Adrenal gland (tissue), 19 donors: ENCODE measurements at places on chromosomes 13 and 19. TPM values are rescaled to one million over a fixed set of nuclear protein-coding genes. Genes with fewer than 3 reads are reported as not detected.

DNA sequence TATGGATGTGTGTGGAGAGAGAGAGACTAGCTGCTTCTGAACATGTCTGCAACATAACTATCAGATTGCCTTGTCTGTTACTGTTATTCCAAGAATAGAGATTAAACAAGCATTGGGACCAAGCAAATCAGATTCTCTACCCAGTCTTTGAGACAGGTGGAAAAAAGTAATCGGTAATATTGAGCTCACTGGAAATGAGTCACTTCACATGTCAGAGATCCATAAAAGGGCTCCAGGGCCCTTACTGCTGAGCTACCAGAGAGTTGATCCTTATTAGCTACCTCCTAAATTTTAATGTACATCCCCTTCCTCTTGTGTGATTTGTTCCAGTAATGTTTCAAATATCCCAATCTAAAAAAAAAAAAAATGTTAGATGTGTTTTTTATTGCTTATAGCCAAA is 2118.0 kb downstream of the PCDH9 start:
- DNase-seq, result no peak

- DNase-seq, result no peak
These were observed 1.7 kb upstream of the IFT88 start for GRCh38 chr13:20565115-20565736.

DNA sequence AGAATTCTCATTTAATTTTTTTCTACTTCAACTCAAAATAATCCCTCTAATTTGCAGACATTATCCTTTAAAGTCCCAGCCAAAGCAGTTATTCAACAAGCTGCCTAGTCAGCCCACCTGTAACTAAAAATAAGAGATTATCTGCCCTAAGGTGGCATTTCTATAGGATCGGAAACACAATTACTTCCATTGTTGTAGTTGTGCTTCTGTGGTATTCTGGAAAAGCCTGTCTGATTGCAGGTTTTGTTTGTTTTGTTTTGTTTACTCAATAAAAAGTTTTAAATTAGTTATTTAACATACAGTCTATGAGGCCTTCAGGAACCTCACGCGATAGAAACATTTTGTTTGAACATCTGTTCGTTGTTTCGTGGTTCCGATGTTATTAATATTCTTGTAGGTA is 101.0 kb downstream of the ZIC5 start:
- DNase-seq, result no peak

DNA sequence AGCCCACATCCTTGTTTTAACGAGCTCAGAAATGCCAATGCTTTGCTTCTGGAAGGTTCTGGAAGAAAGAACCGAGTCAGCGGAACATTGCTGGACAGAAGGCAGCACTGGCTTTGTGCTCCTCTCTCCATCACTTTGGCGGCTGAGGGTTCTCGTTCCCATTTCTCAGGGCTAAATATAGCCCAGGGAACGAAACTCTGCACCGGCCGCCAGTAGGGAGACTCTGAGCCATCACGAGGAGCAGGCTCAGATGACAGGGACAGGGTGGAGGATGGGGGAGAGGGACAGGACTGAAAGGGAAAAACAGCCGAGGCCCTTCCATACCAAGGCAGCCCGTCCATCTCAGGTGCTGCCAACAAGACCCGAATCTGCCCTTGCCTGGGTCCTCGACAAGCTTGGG is 166.4 kb downstream of the CACNA1A start:
- peak; percentile 1 for DNase-seq

The OR7C1 gene
- total RNA-seq, result 4.7 TPM

DNA sequence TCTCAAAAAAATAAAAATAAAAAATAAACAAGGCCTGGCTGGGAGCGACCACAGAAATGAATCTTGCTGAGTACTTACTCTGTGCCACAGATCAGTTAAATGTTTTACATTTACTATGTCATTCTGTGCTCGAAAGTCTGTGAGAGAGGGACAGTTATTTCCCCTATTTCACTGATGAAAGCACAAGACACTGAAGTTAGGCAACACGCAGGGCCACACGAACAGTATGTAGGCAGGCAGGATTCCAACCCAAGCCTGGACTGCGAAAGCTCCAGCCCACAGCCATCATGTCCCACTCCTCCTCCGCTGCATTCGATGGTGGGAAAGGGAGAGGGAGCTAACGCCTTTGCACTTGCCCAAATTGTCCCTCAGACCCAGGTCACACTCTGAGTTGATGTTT is 34.2 kb downstream of the RUBCNL start:
- peak; percentile 42 for DNase-seq

DNA sequence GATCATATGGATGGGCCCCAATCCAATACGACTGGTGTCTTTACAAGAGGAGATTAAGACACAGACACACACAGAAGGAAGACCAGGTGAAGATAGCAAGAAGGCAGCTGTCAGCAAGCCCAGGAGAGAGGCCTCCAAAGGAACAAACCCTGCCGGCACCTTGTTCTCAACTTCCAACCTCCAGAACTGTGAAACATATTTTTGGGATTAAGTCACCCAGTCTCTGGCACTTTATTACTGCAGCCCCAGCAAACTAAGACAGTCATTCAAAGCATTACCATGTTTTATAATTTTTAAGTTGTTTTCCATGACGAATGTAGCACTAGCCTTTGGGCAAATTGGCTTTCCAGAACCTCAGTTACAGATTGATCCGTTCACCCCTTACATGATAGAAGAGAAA is 11.3 kb downstream of the STARD13 start:
- DNase-seq, result no peak

The TSSK6 gene
- 0.95 TPM for total RNA-seq

DNA sequence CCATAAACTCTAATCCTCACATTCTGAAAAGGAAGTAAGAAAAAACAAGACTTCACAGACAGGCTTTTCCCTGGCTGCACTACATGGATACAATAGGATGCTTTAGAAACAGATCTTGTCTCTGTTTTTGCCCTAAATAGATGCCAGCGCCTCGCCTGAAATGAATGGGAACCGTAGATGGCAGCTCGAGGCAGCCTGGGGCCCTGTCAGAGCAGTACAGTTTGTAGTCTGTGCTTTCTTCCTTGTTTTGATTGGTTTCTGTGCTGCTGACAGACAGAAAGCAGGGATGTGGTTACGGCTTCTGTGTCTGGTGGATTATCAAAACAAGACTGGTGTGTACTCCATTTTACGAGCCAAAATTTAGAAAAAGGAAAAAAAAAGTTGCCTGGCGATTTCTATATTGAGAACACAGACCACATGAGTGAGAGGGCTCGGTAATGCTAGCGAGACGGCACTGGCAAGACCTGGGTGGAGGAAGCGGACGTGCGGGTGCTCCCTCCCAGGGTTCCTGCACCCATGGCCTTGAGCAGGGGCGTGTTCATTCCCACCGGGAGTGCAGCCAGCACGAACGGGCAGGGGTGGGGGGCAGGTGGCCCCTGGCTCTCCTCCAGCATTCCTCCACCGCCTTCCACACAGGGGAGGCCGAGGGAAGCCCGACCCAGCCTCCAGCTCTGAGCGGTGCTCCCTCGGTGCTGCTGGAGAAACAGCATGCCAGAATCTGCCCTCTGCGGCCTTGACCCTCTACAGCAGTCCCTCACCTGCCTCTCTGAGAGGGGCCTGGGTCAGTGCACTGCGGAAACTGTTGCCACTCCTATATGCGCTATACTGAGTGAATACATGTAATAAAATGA is 37.6 kb upstream of the C1QTNF9 start:
- peak; percentile 94 for DNase-seq

GRCh38 chr13:73141292-73141771 is 82.5 kb downstream of the KLF5 start:
- no peak for DNase-seq

GRCh38 chr19:33040994-33041827 is 23.5 kb downstream of the RHPN2 start:
- no peak for DNase-seq

GRCh38 chr19:10126213-10126639 is 6.5 kb upstream of the EIF3G start:
- DNase-seq, result no peak

DNA sequence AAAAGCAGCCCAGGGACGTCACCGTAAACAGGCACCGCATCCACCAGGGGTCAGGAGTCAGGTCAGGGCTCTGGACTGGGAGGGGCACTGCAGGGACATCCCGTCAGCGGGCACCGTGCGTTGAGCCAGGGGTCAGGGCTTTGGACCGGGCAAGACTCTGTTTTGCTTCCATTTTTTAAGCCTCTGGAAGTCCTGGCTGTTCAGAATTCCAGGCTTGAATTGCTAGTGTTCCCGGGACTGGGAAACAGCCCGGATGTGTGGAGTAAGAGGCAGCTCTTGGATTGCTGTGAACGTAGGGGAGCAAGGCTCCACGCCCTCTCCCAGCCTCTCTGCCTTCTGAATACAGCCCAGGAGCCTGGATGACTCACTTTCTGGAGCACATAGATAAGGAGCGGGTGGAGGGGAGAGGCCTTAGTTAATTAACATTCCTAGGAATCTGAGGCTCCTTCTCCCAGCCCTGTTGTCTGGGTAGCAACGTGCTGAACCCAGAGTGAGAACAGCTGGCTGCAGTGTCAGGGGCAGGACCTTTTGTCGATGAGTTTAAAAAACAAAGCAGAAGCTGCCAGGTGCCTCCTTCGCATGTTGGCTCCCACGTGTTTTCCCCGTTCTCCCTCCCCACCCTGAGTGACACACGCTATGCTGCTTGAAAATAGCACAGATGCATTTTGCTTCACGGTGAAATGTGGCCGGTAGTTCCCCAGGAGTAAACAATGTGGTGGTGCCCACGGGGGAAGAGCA is 21.9 kb downstream of the ATP11A start:
- peak; percentile 91 for DNase-seq

- no peak for DNase-seq
These were observed 11.6 kb downstream of the ZNF578 start for GRCh38 chr19:52464798-52465470.

DNA sequence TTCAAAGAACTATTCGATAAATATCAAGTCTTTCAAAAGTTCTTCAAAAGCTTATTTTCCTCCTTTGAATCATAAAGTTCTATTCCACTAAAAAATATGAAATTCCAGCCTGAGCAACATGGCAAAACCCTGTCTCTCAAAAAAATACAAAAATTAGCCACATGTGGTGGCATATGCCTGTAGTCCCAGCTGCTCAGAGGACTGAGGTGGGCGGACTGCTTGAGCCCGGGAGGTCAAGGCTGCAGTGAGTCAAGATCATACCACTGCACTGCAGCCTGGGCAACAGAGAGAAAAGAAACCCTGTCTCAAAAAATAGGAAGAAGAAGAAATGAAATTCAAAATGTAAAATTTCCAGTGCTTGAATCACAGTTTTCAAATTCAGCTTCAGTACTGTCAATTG is 24.6 kb downstream of the CAB39L start:
- DNase-seq, result peak; percentile 72

The MCF2L gene
- total RNA-seq, result 14.0 TPM

GRCh38 chr19:42683917-42684513 is 56.3 kb downstream of the PSG3 start:
- DNase-seq, result no peak

The IZUMO4 gene
- total RNA-seq, result 0.96 TPM

DNA sequence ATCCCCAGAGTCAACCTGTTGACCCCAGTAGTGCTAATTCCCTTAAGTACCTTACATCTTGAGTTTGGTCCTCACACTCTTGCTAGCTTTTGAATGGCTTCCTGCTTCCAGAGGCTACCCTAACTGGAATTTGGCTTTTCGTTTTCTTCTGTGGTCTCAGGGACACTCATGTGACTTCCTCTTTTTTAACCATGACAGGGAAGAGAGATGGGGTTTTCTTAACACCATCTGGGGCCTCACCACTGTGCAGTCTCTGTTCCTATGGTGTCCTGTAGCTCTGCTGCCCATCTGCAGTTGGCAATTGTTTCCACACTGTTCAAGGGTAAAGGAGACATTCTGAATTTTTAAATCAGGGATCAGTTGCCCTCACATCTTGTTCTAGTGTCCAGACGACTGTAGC is 66.7 kb downstream of the SLC10A2 start:
- no peak for DNase-seq

DNA sequence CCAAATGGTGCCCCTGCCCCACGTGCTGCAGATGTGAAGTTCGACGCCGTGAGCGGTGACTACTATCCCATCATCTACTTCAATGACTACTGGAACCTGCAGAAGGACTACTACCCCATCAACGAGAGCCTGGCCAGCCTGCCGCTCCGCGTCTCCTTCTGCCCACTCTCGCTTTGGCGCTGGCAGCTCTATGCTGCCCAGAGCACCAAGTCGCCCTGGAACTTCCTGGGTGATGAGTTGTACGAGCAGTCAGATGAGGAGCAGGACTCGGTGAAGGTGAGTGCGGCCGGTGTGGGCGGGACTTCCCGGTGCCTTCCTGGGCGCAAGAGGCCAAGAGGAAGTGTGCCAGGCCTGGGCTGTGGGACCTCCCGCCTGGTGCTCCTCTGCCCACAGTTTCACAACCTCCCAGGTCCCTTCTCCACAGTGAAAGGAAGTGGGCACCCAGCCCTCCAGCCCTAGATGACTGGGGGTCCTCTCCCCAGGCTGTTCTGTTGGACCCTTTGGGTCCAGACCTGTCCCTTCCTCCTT is 14.1 kb upstream of the RELB start:
- DNase-seq, result no peak

DNA sequence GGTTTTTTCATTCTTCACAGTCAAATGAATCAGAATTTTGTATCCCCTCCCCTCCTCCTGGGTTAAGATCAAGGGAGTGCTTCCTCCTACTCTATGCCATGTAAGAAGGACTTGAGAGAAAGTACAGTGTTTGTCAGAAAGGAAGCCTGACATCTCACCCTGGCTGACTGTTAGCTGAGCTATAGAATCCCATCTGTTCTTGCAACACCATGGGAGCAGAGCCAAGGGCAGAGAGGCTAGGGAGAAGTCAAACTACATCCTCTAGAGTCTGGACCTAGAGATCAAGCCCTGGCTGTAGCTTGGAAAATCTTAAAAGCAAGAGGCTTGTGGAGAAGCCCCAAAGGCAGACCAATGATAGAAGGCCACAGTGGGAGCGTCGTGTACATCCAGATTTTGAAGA is 145.9 kb downstream of the OLFM4 start:
- no peak for DNase-seq

The BSG gene
- total RNA-seq, result 840 TPM

- DNase-seq, result no peak
These were observed 97.8 kb upstream of the UBL3 start for GRCh38 chr13:29948244-29948643.

GRCh38 chr13:36346222-36347083 is at the start of gene SPART:
Gene SPART, minus strand, starts transcription at chr13:36346394. Its CDS starts 10,564 bp downstream, at chr13:36335830.
- DNase-seq, result peak; percentile 98

DNA sequence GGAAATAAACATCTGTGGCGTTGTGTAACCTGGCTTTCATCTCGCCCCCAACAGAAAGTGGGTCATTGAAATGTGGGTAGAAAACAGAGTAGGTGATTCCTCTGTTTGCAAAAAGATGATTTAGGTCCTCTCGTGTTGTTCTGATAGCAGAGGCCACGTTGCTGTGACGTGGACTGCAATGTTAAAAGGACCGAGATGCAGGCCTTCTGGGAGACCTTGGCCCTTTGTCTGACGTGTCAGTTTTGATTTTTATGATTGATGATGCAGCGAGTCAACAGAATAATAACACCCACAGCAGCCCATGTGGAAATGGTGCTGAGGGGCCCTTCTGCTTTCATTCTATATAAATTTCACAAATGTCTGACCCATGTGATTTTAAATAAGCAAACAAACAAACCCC is 68.9 kb downstream of the FGF9 start:
- DNase-seq, result peak; percentile 56

The ZNF43 gene
- 9.6 TPM for total RNA-seq

- no peak for DNase-seq
These were observed 5.7 kb downstream of the POLR1D start for GRCh38 chr13:27627380-27627779.
